NCI-H2107 (cell line): ENCODE measurements at places on chromosomes 6 and 20.

GRCh38 chr6:162468326-162468725 lies 259.2 kb downstream of the PRKN start:
- no peak for DNase-seq

GRCh38 chr6:31143148-31143547 lies 4.3 kb upstream of the PSORS1C2 start:
- DNase-seq, result no peak

DNA sequence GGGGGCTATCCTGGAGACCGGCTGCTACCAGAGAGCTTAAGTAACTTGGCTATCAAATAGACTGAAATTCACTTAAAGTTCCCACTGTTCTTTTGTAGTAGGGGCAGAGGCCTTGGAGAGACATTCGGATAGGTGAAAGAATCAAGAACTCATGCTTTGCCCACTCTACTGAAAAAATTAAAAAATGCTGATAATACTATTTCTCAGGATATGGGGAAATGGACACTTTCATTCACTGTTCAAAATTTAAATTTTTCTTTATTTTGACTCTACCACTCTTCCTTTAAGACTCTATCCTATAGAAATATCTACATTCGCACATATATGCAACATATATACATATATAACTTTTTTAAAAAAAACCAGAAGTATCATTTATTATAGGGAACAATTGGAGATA lies 117.8 kb upstream of the CHD6 start:
- DNase-seq, result no peak

DNA sequence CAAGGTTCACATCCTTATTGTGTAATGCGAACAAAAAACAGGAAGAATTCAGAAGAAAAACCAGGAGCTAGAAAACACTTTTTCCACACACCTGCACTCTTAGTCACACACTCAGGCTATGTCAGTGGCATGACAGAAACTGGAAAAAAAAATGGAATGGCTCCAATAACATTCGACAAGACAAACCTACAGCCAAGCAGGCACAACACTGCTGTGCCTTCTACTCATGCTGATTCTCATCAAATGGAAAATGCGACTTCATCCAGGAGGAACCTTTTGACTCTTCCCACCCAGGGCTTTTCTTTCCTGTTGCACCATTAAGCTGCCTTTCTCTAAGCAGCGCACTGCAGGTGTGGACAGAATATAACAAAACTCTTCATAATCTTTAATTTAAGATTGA lies 163.2 kb upstream of the BTBD3 start:
- no peak for DNase-seq

DNA sequence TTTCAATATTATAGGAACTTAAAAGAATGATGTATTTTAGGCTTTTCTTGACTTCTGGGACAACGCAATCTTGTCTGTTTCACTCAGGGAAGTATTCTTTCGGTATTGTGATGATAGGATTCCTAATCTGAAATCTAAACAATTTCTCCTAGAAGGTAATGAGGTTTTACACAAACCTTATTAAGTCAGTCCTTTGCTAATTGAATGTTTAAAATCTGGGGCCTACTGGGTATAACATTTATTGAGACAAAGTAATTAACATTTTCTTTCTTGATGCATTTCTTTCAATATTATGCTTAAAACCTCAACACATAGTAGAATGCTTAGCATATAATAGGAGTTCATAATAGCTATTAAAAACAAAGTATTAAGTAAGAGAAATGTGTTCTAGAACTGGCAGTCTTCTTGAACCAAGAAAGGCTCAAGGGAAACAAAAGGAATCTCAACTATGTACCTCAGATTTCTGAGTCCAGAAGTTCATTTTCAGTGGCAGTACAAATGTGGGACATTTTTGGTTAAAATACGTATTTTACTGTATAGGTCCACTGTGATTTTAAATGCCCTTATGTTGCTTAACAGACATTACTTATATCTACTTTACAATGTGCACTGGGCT lies 121.4 kb upstream of the BMP2 start:
- no peak for DNase-seq

DNA sequence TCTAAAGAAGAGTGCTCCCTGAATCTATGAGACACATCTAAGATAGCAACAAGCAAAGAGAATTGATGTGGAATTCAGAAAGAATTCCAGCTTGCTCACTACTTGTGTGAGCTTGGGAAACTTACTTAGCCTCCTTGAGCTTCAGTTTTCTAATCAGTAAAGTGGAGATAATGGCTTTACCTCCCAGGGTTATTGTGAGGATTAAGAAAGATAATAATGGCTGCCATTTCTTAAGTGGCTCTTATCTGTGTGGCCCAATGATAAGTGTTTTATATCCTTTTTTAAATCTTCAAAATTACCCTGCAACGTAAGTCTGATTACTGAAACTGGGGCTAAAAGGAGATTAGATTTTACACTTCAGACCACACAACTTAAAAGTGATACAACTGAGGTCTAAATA lies 418.5 kb downstream of the LMBRD1 start:
- DNase-seq, result no peak

- DNase-seq, result no peak
Measured at GRCh38 chr6:137241481-137242038, 22.4 kb upstream of the IFNGR1 start.

DNA sequence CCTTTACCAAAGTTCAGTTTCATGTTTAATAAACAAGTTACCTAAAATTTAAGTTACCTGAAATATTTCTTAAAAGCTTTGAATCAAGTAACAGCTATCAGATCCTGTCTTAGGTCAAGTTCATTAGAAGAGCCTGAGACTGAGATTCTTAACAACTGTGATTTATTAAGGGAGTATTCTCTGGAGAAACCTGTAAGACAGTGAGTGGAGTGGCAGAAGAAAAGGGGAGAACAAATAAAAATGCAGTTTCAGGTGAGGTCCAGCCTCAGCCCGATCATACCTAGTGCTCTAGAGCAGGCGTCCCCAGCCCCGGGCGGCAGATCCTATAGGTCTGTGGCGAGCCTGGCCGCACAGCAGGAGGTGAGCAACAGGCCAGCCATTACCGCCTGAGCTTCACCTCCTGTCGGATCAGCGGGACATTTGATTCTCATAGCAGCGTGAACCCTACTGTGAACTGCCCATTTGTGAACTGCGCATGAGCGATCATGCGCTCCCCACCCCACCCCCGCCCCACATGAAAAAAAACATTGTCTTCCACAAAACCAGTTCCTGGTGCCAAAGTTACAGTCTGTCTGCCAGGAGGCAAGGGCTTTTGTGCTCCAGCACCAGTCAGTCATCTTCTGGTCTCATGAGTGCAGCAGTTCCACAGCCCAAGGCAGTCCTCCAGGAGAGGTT lies 59.2 kb upstream of the ADGRB3 start:
- DNase-seq, result peak; percentile 81

DNA sequence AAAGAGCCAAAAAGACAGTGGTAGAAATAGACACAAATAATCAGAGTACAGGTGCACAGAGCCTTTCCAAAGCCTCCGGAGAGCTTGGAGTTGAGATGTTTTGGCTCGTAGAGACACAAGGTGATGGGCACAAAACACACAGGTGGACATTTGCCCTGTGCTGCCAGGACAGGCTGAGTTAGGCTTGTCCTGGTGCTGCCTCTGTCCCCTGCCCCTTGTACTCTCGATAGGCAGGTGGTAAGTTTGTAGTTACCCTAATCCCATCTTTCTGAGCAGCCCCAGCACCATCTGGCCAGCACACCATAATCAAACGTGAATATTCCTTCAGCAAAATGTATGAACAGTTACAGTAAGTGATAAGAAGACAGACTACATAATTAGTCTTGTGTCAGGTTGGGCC lies 95.5 kb downstream of the FOXC1 start:
- no peak for DNase-seq

DNA sequence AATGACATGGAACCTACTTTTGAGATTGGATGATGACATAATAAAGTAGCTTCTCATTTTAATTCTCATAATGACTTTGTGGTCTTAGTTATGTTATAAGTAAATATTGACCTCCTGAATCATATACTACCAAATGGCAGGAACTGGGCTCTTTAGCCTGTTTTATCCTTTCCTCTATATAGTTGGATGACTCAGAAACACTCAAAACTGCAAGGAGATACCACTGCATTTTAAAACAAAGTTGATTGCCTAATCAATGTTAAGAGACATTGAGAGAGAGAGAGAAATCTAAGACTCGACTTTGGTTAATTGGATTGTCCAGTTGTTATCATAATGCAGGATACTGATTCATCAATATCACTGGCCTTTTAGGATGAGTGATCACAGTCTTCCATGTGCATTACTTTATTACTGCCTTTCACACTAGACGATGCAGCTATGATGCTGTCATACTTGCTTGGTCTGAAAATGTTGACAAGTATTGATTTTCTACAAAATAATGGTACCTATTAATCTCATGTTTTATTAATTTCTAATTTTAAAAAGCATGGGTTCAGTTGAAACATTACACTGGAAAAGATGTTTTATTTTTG lies 320.0 kb downstream of the NKAIN2 start:
- no peak for DNase-seq

DNA sequence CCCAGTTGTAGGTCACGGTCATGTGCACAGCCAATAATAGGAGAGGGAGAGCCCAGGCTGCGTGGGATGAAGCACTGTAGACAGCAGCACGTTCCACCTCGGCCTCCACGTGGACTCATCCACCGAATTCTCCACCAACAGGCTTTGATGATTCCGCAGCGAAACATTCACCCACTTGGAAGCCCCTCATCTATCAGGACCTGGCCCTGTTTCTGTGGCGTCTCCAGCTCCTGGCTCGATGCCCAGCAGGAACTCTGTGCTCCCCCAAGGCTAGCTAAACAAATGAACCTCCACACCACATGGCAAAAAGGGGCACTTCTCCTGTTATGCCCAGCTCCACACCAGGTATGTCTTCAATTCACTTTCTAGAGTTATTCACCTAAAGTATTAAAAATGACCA lies 237.9 kb upstream of the PDE10A start:
- DNase-seq, result no peak

- no peak for DNase-seq
Measured at GRCh38 chr6:148392671-148393070, 50.0 kb downstream of the SASH1 start.

GRCh38 chr6:109824105-109824504 lies 133.0 kb downstream of the FIG4 start:
- DNase-seq, result no peak

DNA sequence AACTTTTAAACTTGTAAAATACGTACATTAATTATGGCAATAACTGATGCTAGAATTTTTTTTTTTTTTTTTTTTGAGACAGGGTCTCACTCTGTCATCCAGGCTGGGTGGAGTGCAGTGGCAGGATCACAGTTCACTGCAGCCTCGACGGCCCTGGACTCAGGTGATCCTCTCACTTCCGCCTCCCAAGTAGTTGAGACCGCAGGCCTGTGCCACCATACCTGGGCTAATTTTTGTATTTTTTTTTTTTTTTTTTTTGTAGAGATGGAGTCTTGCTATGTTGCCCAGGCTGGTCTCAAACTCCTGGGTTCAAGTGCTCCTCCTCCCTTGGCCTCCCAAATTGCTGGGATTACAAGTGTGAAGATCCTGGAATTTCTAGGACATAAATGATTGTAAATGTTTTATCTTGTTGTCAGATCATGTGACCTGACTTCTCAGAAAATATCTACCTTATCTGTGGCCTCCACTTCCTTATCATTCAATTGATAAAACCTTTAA lies 2.2 kb upstream of the CD2AP start:
- no peak for DNase-seq

GRCh38 chr6:11814106-11814505 lies 35.5 kb upstream of the ADTRP start:
- no peak for DNase-seq

DNA sequence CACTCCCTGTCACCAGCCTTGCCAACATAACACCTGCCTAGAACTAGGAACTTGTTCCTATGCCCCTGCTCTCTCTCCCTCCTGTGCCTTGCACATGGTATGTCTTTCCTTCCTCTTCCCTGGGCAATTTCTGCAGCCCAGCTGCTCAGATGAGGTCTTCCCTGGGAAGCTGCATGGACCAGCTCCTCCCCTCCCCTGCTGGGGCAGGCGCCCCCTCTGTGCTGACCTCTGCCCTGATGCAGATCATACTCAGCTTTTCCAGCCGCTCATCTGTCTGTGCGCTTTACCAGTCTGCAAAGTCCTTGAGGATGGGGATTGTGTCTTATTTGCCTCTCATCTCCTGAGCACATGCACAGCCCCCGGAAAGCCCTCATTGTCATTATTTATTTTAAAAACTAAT lies 161.8 kb downstream of the SCML4 start:
- DNase-seq, result no peak

- no peak for DNase-seq
Measured at GRCh38 chr6:26305641-26305969, 59.4 kb upstream of the BTN3A2 start.

DNA sequence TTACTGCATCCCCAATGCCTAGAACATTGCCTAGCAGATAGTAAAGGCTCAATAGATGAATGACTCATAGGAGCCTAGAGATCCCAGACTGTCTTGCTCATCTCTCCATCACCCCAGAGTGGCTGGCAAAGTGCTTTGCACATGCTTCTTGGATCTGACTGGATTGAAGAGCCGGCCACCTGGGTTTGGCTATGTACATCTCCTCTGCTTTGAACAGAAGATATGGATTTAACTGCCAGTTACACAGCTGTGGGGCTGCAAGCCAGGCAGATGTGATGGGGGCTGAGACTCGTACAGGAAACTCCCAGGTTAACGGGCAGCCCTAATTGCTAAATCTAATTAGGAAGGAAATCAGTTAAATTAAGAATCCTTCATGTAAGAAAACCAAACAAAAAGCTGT lies 28.6 kb downstream of the MYLIP start:
- no peak for DNase-seq

- no peak for DNase-seq
Measured at GRCh38 chr6:130560231-130560630, 194.4 kb downstream of the TMEM200A start.

DNA sequence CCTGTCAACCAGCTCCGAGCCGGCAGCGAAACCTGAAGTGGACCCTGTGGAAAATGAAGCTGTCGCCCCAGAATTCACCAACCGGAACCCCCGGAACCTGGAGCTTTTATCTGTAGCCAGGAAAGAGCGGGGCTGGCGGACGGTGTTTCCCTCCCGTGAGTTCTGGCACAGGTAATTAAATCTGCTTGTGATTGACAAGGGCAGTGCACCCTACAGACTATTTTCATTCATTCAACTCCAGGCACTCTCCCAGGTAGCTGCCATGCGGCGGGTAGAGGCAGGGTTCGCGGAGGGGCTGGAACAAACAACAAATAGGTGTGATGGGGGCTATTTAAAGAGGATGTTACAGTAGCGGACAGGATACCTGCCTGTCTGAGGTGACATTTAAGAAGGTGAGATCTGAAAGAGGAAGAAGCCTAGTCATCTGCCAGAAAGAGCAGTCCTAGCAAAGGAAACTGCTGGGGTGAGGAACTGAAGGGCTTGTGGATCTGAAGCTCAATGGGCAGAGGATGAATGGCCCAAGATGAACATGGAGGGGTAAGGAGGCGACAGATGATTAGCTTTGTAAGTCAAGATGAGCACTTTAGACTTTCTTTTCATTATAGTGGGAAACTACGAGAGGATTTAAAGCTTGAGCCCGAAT lies 810 bp downstream of the MRPL18 start:
- no peak for DNase-seq
